HFFc6 (cell line): ENCODE measurements at places on chromosomes 7 and 10. TPM values are rescaled to one million over a fixed set of nuclear protein-coding genes. Genes with fewer than 3 reads are reported as not detected.

The CPA2 gene
- not detected in 3 replicates for total RNA-seq

DNA sequence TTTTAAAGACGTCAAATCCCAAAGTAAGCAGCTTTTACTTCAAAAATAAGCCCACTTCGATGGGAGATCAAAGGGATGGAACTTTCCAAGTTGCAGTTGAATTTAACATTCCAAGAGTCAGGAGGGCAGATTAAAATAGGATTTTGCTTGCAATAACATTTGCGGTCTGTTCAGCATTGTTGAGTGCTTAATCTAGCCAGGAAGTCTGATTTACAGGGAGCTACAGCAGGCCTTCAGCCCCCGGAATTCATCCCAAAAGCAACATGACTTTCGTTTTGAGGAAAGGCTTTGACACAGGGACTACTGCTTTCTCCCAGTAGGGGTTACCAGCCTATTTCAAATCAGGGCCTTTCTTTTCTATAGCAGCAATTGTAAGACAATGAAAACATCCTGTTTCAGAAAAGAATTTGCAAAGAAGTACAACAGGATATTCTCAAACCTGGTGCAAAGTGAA, 279.6 kb upstream of the PITRM1 start:
- no peaks in the 10 kb centered on the region for H3K36me3 ChIP-seq
- peak; percentile 94 for DNase-seq
- peak overlapping the region; percentile 83 for H3K4me3 ChIP-seq
- H3K4me1 ChIP-seq, result peaks cover 52% of the 10 kb centered on the region
- peaks cover 4% of the 10 kb centered on the region; the same call in 1 of the 2 replicates for H3K27me3 ChIP-seq

GRCh38 chr7:43117095-43117494, 4.6 kb downstream of the HECW1 start:
- H3K27me3 ChIP-seq, result peaks cover 13% of the 10 kb centered on the region
- peaks cover 29% of the 10 kb centered on the region for H3K4me1 ChIP-seq
- H3K4me3 ChIP-seq, result no peak overlapping the region
- H3K27ac ChIP-seq, result peak overlapping the region; percentile 37; the same call in 1 of the 2 replicates

DNA sequence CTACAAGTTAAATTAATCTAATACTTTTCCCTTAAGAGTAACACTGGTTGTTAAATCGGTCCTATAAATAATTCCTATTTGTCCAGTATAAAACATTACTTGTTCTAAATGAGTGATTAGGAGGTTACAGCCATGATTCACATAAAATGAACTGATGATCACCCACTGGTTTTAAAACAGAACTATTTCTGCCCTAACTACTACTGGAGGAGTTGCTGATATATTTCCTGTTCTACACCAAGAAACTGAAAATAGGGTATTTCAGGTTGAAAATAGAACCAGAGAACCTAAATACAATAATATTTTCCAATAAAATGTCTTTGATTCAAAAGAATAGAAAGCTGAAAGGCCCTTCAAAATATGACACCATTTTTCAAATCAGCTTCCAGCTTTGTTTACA, 30.9 kb downstream of the DNAJC1 start:
- no peak overlapping the region for H3K27ac ChIP-seq
- H3K4me3 ChIP-seq, result no peak overlapping the region
- peaks cover 35% of the 10 kb centered on the region for H3K4me1 ChIP-seq

DNA sequence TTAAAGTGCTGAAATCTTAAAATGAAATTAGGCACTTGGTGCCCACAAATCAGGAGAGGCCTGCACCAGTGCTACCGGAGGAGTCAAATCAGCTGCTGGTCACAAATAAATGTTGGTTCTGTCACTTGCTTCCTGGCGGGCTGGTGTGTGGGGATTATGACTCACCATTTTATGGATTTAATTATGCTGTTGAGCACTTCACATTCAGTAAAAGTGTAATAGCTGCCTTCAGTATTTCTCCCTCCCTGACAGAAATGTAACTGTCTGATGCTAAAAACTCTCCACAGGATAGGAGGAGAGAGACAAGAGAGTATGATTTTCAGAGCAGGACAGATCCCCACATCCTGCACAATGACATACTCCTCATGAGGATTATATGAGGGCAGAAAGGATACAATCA, 186.0 kb downstream of the JAZF1 start:
- H3K4me3 ChIP-seq, result no peak overlapping the region
- H3K27me3 ChIP-seq, result peaks cover 2% of the 10 kb centered on the region; the same call in 1 of the 2 replicates
- H3K27ac ChIP-seq, result peak overlapping the region; percentile 25; the same call in 1 of the 2 replicates
- peaks cover 26% of the 10 kb centered on the region for H3K4me1 ChIP-seq

- H3K27ac ChIP-seq, result no peak overlapping the region
- H3K4me3 ChIP-seq, result peak overlapping the region; percentile 60
- H3K36me3 ChIP-seq, result no peaks in the 10 kb centered on the region
- peaks cover 10% of the 10 kb centered on the region for H3K27me3 ChIP-seq
- H3K4me1 ChIP-seq, result no peaks in the 10 kb centered on the region
These were observed 121.6 kb upstream of the ZNF92 start for GRCh38 chr7:65251851-65252620.

DNA sequence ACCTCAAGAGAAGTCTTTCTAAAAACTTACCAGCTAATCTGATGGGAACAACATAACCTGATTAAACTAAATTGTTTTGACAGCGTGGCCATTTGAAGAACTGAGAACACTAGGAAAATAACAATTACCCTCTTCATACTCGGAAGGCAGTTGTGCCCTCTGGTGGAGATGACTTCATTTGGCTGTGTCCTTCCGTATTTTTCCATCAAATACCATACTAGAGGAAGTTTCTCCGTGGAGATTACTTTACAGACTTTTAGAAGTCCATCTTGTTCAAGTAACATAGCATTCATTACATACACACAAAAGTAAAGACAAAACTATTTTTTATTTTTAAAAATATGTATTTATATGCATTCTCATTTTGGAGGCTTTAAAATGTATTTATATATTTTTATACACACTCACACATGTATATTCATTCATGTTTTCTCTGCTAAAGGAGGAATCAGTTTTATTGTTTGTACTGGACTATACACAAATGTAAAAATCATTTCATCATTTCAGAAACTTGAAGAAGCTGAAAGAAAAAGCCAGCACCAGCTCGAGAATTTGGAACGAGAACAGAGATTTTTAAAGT, 25.2 kb downstream of the SMNDC1 start:
- peaks cover 8% of the 10 kb centered on the region for H3K4me1 ChIP-seq
- peak overlapping the region; percentile 71 for H3K4me3 ChIP-seq
- H3K36me3 ChIP-seq, result no peaks in the 10 kb centered on the region
